Activated CD4-positive, alpha-beta T cell treated with anti-CD3 and anti-CD28 coated beads, Interleukin-2, amount 50 U/mL, for 16 hours (primary cell): ENCODE measurements at places on chromosomes 3 and 15.

GRCh38 chr15:85934691-85935090 lies 140.0 kb upstream of the KLHL25 start:
- DNase-seq = no peak

DNA sequence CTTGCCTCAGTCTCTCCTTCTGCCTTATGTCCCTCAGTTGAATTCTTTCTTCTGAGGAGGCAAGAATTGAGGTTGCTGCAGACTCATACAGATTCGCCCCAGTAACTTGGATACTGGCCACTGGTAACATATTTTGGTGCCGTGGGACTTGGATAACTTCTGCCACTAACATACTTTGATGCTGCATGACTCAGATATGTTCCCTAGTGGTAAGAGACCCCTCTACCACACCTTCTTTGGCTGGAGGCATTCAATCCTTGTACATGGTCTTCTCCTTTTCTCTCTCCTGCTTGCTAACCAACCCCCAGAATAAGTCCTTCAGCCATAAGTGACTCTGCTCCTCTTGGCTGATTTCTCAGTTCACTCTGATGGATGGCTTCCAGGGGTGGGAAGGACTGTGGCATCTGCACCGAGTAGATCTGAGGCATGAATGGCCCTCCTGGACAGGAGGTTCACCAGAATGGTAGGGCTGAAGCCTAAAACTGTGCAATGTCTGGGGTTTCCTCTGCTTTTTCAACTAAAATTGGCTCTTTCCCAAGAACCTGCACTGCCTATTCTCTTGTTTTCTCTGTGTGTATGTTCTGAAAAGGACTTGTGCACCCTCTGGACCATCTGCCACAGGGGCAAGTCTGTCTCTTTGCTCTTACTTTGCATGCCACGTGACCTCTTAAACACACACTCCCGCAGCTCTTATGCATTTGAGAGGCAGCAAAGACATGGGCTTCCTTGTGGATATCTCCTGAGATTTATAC lies 55.5 kb upstream of the FSTL1 start:
- no peak for DNase-seq

DNA sequence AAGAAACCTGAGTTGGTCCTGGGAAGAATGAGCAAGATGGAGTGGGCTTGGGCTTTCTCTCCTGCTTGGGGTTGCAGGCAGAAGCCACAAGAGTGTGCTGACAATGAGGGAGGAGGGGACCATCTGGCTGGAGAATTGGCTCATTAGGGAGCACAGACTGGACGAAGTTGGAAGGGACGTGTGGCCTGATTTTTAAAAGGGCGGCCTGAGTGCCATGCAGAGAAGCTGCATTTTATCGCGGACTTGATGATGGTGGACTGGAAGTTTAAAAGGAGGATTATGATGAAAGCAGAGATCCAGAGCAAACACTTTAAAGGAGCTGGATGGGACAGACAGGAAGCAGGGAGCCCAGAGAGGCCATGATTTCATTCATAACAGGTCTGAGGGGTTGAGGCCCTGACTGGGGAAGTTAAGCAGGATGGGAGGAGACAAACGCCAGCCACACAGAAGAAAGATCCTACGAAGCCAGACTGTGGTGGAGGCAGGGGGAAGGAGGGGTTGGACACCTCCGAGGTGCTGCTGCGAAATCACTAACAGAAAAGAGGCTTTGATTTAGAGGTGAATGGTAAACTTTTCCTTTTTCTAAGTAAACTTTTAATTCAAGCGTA lies 23.6 kb downstream of the TLNRD1 start:
- peak; percentile 24 for DNase-seq

GRCh38 chr15:88725305-88726210 lies 77.7 kb upstream of the ACAN start:
- DNase-seq = no peak

DNA sequence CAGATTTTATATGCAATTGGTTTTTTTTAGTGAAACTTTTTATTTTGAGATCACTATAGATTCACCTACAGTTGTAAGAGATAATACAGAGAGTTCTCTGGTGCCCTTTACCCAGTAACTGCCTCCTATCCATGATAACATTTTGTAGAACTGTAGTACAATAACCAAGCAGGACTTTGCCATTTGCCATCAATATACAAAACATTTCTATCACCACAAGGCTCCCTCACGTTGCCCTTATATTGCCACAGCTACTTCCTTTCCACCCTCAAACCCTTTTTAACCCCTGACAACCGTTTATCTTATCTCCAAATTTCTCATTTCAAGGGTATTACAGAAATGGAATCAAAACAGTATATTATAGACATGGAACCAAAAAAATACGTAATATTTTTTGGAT lies 130.7 kb upstream of the GOLGA6L4 start:
- no peak for DNase-seq

DNA sequence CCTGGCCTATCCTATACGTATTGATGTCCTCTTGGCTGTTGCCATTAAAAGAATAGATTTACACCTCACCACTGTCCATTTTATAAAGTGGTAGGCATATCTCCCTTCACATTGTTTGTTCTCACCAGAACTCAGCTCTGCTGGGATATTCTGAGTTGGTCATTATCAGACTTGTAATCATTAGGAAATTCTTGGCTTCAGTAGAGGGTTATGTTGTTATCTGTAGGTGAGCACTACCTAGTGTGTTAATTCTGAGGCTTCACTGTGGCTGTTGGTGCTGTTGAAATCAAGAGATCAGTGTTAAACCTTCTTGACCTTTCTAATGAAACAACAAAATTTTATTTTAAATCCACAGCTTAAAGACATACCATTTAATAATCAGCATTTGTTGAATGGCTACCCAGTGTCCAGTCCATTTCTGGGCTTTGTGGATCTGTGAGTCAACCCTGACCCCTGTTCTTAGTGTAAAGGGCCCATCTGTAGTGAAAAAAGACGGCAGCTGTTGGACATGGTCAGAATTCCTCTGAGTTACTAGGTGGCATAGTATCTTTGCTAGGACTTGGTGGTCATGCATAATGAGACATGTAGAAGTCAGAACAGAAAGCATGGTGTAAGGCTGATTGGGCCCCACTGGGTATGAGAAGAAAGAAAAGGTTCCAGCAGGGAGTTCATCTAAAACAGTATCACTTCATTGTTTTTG lies 32.9 kb upstream of the P4HTM start:
- no peak for DNase-seq

DNA sequence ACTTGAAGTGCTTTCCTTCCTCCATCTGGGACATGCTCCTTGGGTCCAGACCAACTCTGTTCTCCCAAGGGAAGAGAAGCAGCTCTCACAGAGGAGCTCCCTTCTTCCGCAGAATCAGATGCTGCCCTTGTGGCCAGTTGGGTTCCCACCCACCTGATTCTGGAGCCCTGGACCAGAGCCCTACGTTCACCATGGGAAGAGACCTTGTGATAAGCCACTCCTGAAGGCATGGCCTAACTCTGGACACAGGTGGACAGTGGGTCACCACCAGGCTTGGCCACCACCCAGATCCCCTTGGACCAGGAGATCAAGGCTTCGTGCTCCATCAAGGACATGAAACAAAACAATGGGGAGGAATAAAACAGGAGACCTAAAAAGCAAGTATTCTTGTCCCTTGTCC lies 172.2 kb downstream of the RPLP1 start:
- DNase-seq = no peak

- no peak for DNase-seq
Observed at GRCh38 chr3:174466471-174467054, 392.6 kb upstream of the NAALADL2 start.

- DNase-seq = no peak
Observed at GRCh38 chr15:90036806-90037510, 35.8 kb downstream of the ZNF710 start.

GRCh38 chr3:31009881-31010280 lies 115.4 kb upstream of the GADL1 start:
- no peak for DNase-seq

GRCh38 chr3:33250712-33251111 lies 26.5 kb upstream of the FBXL2 start:
- DNase-seq = no peak

- no peak for DNase-seq
Observed at GRCh38 chr15:75030023-75030413, 6.6 kb downstream of the PPCDC start.

DNA sequence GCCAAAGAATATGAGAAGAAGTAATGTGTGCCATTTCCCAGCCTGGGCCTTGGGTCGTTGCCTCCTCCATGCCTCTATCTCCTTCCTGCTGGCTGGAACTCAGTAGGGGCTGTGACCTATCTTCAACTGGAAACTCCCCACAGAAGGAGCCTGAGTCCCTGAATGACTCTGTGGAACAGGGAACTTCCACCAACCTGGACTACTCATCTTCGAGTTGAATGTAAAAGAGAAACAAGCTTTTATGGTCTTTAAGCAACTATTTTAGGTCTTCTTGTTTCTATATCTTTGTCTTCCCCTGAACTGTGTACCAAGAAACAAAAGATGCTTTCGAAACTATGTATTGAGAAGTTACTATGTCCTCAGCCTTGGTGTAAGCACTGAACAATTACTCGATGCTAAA lies 355.3 kb upstream of the NR2F2 start:
- no peak for DNase-seq

DNA sequence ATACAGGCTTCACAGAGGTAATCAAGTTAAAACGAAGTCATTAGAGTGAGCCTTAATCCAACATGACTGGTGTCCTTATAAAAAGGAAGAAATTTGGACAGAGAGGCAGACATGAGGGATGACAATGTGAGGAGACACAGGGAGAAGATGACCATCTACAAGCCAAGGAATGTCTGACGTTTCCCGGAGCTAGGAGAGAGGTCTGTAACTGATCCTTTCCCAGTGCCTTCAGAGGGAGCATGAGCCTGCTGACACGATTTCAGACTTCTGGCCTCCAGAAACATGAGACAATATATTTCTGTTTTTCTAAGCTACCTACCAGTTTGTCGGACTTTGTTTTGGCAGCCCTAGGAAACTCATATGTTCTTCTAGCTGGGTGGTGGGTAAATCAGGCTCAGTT lies 15.1 kb downstream of the TM4SF1 start:
- no peak for DNase-seq

DNA sequence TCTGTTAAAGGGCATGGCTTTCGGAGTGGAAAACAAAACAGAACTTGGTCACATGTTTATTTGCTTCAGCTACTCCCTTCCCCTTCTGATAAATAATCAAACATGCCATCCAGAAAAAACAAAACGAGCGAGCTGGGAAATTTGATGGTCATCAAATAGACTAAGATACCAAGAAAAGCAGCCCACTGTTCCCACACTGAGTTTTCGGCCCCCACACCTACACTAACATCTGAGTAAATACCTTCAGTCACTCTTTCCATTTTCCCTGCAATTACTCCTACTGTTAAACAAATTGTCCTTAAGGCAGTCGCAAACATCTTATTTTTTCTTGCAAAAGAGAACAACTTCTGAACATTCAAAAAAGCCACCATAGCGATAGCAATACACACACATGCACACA lies 454.6 kb downstream of the FOXP1 start:
- DNase-seq = no peak

- DNase-seq = no peak
Observed at GRCh38 chr3:152595975-152596821, 238.7 kb upstream of the P2RY1 start.

DNA sequence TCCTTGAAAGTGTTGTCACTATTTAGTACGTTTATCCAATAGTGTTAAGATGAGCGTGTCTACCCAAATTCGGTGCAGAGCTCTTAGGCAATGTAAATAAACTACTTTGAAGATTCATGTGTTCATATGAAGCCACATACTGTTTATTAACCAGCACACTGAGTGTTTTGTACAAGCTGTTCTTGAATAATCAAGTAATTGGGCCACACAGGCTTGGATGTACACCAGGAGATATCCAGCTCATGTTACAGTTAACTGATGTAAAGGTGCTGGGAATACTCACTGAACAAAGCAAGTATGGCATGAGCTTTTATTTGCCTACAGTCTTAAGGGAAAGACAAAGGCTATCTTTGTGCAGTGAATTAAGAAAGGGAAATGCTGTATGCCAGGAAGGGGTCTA lies 632 bp upstream of the DHX36 start:
- DNase-seq = no peak

DNA sequence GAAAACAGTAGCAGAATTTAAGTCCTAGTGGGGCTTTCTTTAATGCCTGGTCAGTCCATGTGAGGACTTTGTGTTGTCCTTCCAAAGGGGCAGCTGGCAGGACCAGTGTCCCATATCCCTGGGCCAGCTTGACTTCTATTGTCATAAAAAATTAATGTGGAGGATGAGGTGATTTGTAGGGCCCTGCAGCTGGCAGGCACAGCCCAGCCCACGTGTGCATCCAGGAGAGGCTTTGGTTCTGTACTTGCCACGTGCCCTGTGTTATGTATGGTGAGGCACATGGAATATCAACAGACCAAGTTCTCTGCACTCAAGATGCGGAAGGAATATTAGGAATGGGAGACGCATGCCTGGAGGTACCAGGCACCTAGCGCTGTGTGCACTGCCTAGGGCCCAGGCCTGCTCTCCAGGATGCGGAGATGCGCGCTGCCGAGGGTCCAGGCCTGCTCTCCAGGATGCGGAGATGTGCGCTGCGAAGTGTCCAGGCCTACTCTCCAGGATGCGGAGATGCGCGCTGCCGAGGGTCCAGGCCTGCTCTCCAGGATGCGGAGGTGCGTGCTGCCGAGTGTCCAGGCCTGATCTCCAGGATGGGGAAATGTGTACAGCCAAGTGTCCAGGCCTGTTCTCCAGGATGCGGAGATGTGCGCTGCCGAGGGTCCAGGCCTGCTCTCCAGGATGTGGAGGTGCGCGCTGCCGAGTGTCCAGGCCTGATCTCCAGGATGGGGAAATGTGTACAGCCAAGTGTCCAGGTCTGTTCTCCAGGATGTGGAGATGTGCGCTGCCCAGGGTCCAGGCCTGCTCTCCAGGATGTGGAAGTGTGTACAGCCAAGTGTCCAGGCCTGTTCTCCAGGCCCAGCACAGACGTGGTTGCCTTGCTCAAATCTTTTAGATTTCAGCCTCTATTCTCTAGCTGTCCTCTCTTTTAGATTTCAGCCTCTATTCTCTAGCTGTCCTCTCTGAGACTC lies 183.3 kb upstream of the ROPN1 start:
- DNase-seq = no peak

DNA sequence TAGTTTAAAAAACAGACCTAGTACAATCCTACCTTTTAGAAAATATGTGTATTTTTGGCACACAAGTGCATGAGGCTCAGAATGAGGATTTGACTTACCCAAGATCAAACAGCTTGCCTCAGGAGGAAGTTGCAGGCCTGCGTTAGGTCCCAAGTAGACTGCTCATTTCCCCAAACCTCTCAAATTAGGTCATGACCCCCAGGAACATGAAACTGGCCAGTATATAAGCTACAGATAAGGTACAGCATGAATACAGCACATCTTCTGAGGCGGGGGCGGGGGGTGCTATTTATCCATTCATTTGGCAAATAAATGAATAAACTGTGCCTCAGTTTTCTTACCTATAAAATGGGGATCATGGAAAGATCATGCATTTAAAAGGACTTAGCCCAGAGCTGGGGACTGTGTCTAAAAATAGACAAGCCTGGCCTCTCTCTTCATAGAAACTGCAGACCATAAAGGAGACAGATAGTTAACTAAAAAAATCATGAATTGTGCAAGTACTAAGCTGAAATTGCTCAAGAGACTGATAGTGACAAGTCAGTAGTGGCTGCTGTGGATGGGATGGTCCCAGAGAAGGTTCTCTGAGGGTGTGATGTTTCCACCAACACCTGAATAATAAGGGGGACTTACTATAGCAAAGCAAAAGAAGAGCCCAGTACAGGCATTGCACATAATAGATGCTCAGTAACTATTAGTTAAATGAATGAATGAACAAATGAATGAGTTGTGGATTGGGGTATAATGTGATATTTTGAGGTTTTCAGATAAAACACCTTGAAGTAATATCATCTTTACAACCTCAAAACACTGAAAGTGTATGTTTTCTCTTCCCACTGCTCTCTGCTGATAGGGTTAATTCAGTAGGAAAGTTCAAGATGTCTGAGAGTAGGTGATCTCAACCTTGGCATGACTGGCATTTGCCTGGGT lies 258.5 kb upstream of the PROK2 start:
- DNase-seq = no peak

- DNase-seq = no peak
Observed at GRCh38 chr3:59774634-59775033, 724.8 kb upstream of the CFAP20DC start.
